ENCODE measurements at places on chromosomes 11 and 22.
A peak's percentile ranks its signal among the peaks of the same experiment; 100 is the strongest.

- DNase-seq: no peak
These were observed 635 bp downstream of the PRR5 start for GRCh38 chr22:44702479-44703198.

- no peak for DNase-seq
These were observed 311.3 kb downstream of the CTTN start for GRCh38 chr11:70709596-70709995.

DNA sequence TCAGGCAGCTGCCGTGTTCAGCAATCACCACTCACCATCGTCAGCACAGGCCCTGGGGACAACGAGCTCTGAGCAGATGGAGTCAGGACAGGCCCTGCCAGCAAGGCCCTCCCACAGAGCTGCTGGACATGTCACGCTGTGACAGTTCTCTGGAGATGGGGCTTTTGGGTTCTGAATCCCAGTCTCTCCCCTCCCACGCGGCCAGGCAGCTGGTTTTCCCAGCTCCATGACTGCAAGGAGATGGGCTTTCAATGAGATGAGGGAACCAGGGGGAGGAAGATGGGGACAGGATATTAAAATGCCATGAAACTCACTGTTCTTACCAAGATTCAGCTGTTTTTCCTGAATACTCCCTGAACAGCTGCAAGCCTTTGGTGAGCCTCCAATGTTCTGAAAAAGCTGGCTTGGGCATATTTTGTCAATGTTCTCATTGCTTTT lies 305.9 kb downstream of the BRD1 start:
- DNase-seq: no peak

GRCh38 chr11:90344546-90344945 lies 121.7 kb upstream of the CHORDC1 start:
- no peak for DNase-seq

- no peak for DNase-seq
These were observed 404.2 kb upstream of the NARS2 start for GRCh38 chr11:78978831-78979230.

DNA sequence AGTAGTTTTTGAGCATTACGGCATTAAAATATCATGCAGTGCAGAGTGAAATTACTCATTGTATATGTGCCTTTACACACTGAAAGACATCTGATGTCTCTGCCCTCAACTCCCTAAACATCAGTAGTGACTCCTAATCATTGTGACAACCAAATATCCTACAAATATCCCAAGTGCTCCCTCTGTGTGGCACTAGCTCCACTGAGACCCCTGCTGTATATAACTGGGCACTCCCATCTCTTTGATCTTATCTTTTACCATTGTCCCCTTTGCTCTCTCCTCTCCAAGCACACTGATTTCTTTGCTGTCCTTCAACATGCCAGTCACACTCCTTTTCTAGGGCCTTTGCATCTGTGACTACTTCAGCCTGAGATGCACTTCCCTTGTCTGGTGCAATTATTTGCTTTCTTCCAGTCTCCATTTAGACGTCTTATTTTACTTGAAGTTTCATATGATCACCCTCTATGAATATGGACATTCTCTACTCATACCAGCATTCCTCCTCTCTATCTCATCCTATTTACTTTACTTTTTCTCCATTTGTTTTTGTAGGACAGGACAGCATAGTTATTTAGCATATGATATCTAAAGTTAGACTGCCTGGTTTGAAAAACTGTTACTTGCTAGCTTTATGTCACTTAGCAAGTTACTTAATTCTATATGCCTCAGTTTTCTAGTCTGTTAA lies 2.4 kb downstream of the SLC5A12 start:
- no peak for DNase-seq

- no peak for DNase-seq
These were observed 277.5 kb upstream of the API5 start for GRCh38 chr11:43034341-43034740.

GRCh38 chr11:124079631-124080326 lies 35.5 kb upstream of the VWA5A start:
- DNase-seq: no peak

GRCh38 chr11:97354576-97354975 lies 964.8 kb downstream of the JRKL start:
- DNase-seq: no peak

- DNase-seq: no peak
These were observed 9.8 kb downstream of the OR51F2 start for GRCh38 chr11:4830909-4831308.

- no peak for DNase-seq
These were observed 20.3 kb upstream of the MYRF start for GRCh38 chr11:61731952-61732675.

DNA sequence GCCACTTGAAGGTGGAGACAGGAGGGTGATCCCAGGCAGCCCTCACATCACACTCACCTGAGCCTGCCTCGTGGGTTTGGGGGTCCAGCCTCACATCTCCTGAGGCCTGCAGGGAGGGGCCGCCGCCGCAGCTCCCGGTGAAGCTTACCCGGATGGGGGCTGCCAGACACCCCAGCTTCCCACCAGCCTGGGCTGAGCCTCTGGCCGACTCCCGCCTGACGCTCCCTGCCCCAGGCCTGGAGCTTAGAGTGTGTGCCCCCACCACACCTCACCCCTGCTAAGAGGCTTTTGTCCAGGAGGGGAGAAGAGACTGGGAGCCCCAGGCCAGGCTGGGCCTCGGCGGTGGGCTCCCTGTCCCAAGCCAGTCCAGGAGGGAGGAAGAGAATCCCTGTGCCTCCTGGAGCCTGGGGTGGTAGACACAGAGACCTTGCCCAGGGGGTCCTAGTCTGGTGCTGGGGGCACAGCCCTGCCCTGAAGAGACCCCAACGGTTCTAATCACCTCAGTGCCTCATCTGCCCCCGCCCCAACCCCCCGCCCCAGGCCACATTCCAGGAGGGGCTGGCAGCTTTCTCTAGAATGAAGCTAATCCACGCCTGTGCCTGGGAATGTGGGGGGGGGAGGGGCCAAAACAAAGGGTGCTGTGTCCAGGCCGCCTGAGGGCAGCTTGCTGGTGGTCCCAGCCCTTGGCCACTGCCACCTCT lies at the start of gene SLC16A8:
SLC16A8 (minus strand) TSS at position 254 of the 701 bp plus-strand sequence. CDS start 1,311 bp downstream, outside the sequence.
- no peak for DNase-seq

- no peak for DNase-seq
These were observed 203.7 kb downstream of the FAM181B start for GRCh38 chr11:82529936-82530335.

- no peak for DNase-seq
These were observed 6.8 kb upstream of the CREB3L1 start for GRCh38 chr11:46270684-46271083.

DNA sequence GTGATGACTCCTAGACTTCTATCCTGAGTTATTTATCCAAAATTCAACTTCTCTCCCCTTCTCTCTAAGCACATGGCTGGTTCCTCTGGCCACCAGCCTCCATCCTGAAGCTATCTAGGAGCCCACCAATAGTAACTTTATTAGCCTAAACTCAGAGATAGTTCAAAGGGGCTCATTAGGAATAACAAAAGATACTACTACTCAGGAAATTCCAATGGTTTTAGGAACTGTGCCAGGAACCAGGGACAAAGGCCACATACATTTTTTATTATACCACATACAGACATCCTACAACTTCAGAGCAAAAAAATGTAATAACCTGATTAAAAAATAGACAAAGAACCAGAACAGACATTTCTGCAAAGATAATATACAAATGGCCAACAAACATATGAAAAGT lies 27.9 kb downstream of the SLC25A17 start:
- no peak for DNase-seq

DNA sequence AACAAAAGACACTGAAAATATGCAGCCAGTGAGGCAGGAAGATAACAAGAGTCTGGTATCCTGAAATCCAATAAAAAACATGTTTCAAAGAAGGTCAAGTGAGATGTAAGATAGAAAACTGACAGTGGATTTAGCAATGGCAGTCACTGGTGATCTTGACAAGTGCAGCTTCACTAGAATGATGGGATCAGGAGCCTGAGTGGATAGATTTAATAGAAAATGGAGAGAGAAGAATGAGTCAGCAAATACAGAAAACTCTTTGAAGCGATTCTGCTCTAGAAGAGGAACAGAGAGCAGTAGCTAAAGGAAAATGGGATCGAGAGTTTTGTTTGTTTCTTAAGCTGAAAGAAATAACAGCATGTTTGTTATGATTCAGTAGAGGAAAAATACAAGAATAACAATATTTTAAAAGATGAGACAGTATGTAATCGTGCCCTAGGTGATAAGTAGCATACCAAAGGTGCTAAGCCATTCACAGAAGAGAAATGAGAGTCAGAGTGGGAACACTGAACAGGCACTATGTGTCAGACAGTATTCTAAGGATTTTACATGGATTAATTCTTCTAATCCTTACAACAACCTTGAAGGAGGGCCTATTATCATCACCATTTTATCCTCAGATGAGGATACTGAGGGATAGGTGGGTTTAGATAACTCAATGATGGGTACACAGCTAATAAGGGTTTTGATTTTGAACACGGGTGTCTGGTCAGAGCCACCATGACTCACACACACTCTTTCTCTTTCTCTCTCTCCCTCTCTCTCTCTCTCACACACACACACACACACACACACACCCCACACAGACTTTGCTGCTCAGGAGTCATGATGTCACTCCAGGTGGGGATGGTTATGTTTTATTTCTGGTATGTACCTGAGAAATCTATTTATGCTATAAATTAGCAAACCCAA lies 36.3 kb downstream of the MRE11 start:
- no peak for DNase-seq

DNA sequence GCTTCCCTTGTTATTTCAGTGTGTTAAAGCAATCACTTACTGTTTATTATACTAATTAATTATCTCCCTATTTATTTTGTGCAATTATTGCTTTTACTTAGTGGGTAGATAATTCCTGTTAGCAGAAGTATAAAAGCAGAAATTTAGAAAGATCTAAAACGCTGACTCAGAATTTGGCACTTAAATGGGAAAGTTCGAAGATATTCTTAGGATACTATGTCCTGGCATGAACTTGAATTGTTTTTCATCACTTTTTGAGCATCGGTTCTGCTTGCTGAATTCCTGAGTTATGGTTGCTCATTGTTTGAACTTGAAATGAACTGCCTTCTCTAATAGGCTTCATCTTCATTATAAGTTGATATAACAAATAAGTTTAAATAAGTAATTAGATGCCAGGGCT lies 325.4 kb downstream of the JRKL start:
- DNase-seq: no peak

DNA sequence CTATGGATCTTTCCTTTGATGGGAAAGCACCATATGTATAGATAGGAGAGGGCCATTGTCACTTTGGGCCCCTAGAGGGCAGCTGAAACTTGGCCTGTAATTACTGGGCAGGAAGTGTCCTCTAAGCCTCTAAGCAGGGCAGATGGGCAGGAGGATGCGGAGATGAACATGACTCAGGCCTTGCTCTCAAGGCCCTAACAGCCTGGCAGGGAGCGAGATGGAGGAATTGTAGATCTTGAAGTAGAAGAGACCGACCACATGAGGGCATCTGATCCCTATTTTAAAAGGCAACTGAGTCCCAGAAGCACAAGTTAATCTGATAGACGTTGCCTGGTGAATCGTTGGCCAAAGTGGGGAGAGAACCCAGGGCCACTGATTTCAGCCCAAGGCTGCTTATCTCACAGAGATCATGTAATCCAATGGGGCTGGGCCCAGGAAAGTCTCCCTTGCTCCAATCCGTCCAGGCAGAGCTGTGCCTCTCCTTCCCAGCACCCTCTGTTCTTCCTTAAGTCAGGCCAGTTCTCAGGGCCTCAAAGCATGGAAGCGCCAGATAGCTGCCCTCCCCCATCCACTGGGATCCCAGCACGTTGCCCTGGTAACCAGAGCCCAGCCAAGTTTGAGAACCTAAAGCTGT lies 2.5 kb upstream of the SEPTIN3 start:
- no peak for DNase-seq

DNA sequence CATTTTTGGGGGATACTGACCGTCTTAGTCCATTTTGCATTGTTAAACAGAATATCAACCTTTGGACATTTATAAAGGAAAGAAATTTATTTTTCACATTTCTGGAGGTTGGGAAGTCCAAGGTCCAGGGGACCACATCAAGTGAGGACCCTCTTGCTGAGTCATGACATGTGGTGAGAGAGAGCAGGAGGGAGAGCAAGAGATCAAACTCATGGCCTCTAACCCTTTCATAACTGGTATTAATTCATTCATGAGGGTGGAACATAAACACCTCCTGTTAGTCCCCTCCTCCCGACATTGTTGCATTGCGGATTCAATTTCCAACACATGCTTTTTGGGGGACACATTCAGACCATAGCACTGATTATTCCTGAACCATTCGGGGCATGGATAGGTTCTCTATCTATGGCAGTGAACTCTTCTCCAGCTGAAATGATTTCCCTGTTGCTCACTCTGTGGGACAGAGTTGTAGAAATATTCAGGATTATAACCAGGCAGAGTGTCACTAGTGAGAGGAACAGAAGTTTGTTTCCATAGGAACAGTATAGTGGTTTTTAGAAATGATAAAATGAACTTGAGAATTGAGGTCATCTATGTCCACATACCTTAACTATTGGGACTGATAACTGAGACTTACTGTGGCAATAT lies 88.2 kb upstream of the OR9Q1 start:
- DNase-seq: no peak

GRCh38 chr22:38298312-38299005 lies 18.8 kb downstream of the CSNK1E start:
- no peak for DNase-seq

DNA sequence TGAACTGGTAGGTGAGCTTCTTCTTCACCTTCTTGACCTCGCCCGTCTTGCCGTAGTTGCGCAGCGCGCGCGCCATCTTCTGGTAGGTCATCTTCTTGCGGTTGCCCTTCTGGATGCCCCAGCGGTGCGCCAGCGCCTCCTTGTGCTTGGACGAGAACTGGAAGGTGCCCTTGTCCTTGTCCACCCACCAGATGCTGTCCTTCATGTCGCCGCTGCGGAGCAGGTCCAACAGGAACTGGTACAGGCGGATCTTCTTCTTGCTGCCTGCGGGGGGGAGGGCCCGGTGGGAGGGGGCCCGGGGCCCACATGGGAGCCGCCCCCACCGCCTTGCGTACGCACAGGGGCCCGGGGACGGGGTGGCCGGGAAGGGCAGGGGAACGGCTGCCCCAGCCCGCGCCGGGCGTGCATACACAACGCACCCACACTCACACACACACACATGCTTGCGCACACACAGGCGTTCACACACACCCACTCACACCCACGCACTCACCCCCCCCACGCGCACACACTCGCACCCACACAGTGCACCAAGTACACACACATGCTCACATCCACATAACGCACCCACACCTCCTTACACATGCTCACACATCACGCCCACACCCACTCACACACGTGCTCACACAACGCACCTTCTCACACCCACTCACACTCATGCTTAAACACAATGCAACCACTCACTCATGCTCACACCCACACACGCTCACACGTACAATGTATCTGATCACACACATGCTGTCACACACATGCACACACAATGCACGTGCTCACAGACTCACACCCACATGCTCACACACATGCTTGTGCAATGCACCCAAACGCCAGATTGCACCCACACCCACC lies 3.0 kb upstream of the MYBPC3 start:
- peak; percentile 92 for DNase-seq

- no peak for DNase-seq
These were observed 6.5 kb downstream of the TMEM138 start for GRCh38 chr11:61368646-61369045.

- DNase-seq: no peak
These were observed 143.2 kb upstream of the GRIA4 start for GRCh38 chr11:105466582-105467228.

All from NCI-H2107 (cell line).